ENCODE measurements at places on chromosomes 12 and 14.

GRCh38 chr12:96687719-96688118 lies 198.3 kb downstream of the CFAP54 start:
- no peak for DNase-seq

DNA sequence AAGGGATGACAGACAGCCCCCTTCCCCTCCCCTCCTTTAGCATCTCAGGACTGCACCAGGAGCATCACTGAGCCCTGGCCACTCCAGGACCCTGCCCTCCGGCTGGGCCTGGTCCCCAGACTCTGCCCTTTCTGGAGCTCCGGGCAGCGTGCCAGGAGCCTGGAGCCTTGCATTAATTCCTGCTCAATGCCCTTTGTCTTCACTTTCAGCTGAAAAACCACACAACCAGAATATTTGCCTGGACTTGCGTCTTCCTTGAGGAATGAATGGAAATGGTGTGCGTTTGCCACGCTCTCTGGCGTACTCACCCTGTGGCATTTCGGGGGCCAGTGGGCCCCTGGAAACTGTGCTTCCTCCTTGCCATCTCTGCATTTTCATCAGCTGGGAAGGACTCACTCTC lies 8.5 kb upstream of the RFLNA start:
- DNase-seq = no peak

GRCh38 chr14:84420221-84420620 lies 1109.7 kb upstream of the FLRT2 start:
- no peak for DNase-seq

GRCh38 chr14:56686416-56686815 lies 106.8 kb downstream of the TMEM260 start:
- DNase-seq = no peak

DNA sequence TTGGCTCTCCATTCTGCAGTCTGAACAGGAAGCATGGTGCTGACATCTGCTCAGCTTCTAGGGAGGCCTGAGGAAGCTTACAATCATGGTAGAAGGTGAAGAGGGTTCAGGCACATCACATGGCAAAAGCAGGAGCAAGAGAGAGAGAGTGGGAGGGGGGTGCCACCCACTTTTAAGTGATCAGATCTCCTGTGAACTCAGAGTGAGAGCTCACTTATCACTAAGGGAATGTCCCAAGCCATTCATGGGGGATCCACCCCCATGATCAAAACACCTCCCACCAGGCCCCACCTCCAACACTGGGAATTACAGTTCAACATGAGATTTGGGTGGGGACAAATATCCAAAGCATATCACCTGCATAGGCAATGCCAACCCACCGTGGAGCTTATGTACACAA lies 9.8 kb upstream of the GNG2 start:
- no peak for DNase-seq

- no peak for DNase-seq
Observed at GRCh38 chr14:99460793-99461192, 19.9 kb downstream of the SETD3 start.
